HFFc6 (cell line): ENCODE measurements at places on chromosomes 12 and 14.

- peak; percentile 28 for DNase-seq
These were observed 54.3 kb downstream of the HMGA2 start for GRCh38 chr12:65878540-65878939.

- DNase-seq: no peak
These were observed 294.4 kb downstream of the TMTC2 start for GRCh38 chr12:82981150-82981549.

GRCh38 chr12:94299846-94300245 lies 151.5 kb downstream of the PLXNC1 start:
- DNase-seq: no peak

DNA sequence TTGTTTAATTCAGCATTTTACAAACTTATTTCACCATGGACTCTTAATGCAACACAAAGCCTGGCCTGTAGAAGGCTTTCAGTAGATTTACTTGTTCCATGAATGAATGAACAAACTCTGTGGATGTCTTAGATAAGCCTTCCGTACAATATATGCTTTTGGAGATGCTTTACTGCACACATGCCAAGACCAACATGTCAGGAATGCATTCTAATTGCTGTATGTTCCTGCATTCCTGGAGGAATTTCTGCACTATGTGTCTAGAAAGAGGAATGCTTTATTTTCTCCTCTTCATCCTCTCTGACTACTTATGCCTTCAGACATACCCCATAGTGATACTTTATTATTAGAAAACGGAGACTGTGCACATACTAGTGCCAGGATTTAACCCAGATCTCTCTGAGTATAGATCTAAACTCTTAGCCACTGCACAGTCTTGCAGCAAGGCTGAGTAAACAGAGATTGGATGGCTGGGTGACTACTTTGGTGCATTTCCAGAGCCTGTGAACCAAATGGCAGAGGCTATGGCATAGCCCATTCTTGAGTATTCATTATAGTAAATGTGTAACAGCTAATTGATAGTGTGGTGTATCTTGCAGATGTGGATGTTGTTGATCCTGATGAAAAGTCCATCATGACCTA lies 108.2 kb downstream of the SYNE2 start:
- DNase-seq: no peak

GRCh38 chr14:78335531-78335930 lies 165.4 kb downstream of the NRXN3 start:
- DNase-seq: no peak

- no peak for DNase-seq
These were observed 98.9 kb downstream of the HMGA2 start for GRCh38 chr12:65923228-65923627.
